ENCODE measurements at places on chromosomes 1 and 21.
A peak's percentile ranks its signal among the peaks of the same experiment; 100 is the strongest.

- DNase-seq: no peak
These were observed 24.8 kb upstream of the RNF19B start for GRCh38 chr1:32989160-32990050.

GRCh38 chr1:38787041-38787440 lies 72.5 kb downstream of the RRAGC start:
- no peak for DNase-seq

DNA sequence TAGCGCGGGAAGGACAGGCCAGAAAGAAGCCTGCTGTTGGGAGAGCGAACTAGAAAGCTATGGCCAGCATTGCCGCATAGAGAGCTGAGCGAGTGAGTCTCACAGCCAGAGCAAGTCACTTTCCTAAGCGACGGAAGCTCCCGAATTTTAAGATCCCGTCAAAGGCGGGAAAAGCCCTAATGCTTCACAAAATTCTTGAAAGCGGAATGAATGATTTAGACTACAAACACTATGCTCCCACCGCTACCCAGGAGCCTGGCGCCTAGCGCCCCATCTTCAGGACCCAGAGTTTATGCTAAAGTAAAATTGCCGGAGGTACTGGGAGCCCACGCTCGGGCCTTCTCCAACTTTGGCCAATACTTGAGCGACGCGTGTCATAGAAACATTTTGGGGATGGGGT lies 409.9 kb upstream of the ESRRG start:
- DNase-seq: no peak

GRCh38 chr1:9280015-9280860 lies 12.5 kb upstream of the SPSB1 start:
- DNase-seq: no peak

DNA sequence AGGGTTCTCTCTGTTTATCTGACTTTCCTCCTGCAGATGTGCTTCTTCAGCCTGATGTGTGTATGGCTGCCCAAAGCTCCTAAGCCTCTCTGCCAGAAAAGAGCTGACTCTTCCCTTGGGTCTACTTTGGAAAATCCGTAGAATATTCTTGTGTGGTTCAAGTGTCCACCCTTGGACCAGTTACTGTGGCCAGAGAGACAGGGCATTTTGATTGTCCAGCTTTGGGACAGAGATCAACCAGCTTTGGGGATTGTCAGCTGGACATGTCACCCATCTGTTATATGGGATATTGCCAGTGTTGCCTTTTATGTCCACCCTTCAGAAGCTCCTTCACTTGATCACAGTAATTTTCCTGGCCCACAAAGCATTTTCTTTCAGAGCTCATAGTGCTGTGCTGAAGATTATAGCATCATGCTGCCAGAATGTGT lies 126.2 kb upstream of the L1TD1 start:
- DNase-seq: no peak

GRCh38 chr1:243343970-243344937 lies 88.4 kb downstream of the SDCCAG8 start:
- DNase-seq: peak; percentile 46

- no peak for DNase-seq
These were observed 7.1 kb downstream of the CYB561D1 start for GRCh38 chr1:109500941-109501381.

DNA sequence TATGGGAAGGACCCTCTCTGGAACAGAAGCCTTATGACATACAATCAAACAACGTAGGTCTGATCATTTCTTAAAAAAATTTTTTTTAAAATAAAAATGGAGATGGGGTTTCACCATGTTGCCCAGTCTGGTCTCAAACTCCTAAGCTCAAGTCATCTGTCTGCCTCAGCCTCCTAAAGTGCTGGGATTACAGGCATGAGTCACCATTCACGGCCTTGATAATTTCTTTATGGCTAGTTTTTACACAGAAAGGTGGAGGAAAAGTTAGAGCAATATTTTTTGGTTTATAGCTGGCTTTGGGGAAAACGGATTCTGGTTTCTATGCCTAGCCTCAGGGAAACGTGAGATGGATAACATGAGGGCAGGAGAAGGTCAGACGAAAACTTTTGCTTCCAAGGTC lies 70.0 kb upstream of the B3GALT5 start:
- no peak for DNase-seq

DNA sequence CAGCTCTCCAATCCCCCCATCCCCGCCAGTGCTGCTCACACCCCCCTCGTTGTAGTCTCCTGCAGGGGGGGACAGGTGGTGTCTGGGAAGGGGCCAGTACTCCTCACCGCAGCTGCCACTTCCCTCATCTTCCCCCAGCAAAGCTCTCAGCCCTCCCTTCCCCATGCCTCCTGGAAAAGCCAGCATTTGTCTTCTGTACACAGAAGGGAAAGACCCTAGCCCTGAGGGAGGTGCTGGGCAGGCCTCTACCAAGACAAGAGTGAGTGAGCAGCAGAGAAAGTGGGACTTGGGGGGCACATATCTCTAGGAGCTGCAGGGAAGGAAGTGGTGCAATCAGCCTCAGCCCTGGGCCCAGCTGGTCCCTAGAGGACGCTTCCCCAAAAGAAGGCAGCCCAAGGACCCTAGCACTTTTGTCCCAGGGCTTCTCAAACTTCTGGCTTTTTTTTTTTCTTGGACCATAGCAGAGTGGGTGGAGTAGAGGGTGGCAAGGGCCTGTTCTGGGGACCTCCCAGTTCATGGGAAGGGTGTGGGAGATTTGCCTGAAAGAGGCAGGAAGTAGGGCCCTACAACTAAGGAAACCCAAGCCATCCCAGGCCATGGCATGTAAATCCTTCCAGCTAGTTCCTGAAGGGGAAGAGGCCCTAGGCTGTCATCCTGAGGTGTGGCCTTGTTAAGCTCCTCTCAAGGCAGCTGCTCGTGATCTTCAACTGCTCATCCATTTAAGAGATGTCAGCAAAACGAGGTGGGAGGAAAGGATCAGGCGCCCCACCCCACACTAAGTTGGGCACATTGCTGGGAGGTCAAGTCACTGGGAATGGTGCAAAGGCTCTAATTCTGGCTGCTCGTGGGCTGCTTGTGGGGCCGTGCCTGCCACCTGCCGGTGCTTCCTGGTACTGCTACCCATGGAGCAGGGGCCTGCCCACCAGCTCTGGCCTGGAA lies 12.6 kb downstream of the ZC3H12A start:
- DNase-seq: peak; percentile 79

- DNase-seq: peak; percentile 25
These were observed 103.6 kb upstream of the SNX7 start for GRCh38 chr1:98557895-98558294.

DNA sequence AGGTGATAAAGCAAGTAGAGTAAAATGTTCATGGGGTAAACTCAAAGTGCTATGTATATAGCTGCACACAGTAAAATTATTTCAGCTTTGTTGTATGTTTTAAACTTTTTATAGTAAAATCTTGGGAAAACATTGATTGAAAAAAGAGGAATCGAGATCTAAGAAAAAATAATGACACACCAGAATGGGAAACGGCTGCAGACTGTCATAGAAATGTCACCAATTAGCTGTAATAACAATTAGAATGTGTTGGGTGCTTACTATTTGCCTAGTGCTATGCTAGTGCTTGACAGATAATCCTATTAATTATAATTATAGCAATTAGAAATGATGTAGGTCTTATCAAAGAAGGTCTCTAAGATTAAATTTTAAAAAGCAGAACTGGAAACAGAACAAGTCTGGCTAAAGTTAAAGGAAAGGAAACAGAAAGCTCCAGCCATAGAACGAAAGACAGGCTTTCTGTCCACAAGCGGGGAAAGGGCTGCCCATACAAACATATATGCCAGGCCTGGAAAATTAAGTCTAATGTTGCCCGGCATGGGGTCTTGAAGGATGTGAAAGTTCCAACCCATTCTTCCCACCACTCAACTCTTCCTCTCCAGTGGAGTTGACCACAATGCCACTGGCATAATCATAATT lies 5.0 kb downstream of the PCNX2 start:
- DNase-seq: no peak

GRCh38 chr1:82423174-82423815 lies 622.6 kb downstream of the ADGRL2 start:
- DNase-seq: no peak

- DNase-seq: no peak
These were observed 12.5 kb downstream of the PIP5K1A start for GRCh38 chr1:151210830-151211229.

- peak; percentile 59 for DNase-seq
These were observed 130.8 kb downstream of the BEND5 start for GRCh38 chr1:48645883-48646282.

- no peak for DNase-seq
These were observed 2.9 kb downstream of the ARNT start for GRCh38 chr1:150873521-150873920.

DNA sequence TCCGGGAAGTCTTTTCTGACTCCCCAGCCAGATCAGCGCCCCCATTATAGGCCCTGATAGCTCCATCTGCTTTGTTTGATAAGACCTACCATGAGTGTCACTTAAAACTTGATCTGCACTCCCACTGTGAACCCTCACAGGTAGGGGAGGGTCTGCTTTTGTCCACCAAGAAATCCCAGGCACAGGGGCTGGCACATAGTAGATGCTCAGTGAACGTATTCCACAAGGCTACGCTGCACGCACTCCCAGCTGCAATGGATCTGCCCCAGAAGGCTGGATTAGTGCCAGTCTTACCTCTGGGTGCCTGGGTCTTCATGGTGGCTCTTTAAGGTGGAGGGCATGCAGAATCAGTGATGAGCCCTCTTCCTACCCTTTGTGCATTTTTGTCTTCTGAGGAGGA lies 447.1 kb downstream of the PTPRU start:
- no peak for DNase-seq

DNA sequence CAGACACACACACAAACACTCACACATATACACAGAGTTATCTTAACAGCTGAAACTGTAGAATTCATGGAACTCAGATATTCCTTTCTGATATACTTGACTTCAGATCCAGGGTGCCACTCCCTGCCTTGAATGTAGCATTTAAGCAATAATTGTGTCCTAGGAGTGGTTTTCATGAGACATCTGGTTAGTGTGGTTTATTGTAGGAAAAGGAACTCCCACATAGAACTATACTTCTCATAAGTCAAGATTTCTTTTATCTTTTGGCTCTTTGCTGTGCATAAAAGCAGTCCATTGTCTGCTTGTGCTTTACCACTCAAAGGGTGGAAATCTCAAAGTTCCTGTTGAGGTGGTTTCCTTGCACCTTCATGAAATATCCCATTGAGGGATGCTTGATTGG lies 272.6 kb upstream of the SGIP1 start:
- no peak for DNase-seq

DNA sequence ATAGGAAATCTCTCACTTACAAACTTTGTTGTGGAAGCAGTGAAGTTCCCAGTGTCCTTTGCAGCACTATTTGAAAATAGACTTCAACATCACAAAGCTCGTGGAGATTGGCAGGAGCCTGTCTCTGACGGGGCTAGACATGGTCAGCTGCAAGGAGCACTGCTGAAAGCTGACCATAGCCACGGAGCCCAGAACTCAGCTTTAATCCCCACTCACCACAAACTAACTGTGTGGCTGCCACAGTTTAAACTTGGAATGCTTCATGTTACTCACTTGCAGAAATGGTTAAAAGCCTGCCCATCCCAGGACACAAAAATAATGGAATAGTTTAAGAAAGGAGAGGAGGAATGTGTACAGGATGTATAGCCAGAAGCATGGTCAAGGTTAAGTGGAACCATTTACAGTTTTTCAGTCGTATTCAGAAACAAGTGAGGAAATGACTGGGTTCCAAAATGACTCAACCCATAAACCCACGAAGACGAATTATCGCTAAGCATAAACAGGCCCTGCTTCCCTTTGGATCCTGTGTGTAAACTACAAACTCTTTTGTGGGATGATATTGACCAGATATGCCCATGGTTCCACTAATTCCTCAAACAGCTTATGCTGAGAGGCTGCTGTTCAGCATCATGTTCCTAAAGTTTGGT lies 18.2 kb downstream of the DNALI1 start:
- no peak for DNase-seq

DNA sequence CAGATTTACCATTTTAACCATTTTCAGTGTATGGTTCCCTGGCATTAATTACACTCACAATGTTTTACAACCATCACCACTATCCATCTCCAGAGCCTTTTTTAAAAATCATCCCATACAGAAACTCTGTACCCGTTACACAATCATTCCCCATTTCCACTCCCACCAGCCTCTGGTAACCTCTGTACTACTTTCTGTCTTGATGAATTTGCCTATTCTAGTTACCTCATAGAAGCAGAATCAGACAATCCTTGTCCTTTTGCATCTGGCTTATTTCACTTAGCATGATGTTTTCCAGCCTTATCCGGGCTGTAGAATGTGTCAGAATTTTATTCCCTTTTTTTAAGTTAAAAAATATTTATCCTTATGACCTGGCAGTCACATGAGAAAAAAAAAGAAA lies 33.0 kb downstream of the PGM1 start:
- DNase-seq: no peak

GRCh38 chr1:83024251-83024767 lies 974.6 kb downstream of the TTLL7 start:
- no peak for DNase-seq

DNA sequence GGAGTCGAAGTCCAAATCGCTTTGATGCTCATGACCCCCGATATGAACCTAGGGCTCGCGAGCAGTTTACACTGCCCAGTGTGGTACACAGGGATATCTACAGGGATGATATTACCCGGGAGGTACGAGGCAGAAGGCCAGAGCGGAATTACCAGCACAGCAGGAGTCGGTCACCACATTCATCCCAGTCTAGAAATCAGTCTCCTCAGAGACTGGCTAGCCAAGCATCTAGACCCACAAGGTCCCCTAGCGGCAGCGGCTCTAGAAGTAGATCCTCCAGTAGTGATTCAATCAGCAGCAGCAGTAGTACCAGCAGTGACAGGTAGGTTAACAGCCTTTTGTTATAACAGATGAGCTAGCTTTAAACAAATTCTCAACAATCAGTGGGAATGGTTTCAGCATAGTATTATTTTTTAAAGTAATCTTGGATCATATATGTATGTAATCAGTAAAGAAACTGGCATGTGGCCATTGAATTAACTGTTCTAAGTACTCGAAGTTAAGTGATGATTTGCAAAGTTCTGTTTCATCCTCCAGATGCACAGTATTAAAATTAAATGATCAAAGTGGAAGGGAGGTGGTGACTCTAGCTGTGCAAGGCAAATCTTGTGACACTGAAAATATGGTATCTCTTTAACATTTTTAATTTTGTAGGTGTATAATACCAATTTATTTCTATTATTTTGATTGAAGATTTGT lies 29.0 kb downstream of the SPEN start:
- DNase-seq: no peak

DNA sequence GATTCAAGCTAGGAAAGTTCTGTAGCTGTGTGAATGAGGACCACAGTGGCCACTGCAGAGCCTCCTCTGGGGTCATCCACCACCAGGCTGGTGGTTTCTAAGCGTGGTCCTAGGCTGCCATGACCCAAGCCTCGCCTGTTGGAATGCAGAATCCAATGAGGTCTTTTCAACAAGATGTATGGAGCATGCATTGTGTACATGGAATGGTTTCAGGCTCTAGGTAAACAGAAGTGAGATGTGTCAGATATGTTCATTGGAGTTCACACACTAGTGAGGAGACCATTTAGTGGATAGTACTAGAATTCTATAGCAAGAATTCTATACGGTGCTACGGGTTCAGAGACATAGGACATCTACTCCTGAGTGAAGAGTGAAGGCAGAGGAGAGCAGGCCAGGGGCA lies 10.7 kb downstream of the RNU5D-1 start:
- no peak for DNase-seq

GRCh38 chr21:37983336-37984095 lies 67.3 kb upstream of the KCNJ6 start:
- no peak for DNase-seq

GRCh38 chr1:111110197-111110899 lies 29.5 kb downstream of the DRAM2 start:
- no peak for DNase-seq

GRCh38 chr1:108569097-108569728 lies 9.3 kb downstream of the EEIG2 start:
- DNase-seq: no peak

All from NT2/D1 (cell line).